Naive thymus-derived CD8-positive, alpha-beta T cell (primary cell): ENCODE measurements at places on chromosomes 16 and 17. TPM values are rescaled to one million over a fixed set of nuclear protein-coding genes. Genes with fewer than 3 reads are reported as not detected.

GRCh38 chr17:74042744-74043486 is 160.6 kb upstream of the RPL38 start:
- peaks cover 2% of the 10 kb centered on the region for H3K27me3 ChIP-seq
- no peak overlapping the region for H3K4me3 ChIP-seq
- H3K4me1 ChIP-seq: peaks cover 4% of the 10 kb centered on the region
- DNase-seq: no peak
- H3K36me3 ChIP-seq: no peaks in the 10 kb centered on the region

DNA sequence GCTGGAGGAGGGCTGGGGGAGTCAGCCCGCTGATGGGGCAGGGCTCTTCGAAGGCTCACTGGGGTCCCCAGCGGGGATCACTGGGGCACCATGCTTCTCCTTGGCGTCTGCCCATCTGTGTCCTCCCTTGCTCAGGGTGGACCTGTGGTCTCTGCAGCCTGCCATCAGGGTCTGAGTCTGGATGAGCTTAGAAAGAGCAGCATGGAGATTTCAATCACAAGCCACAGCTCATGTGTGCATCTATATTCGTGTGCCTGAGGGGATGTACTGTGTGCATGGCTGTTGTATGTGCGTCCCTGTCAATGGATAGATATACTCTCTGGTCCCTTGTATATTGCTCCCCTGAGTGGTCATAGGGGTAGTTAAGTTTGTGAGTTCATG is 126.6 kb upstream of the SDK2 start:
- H3K4me1 ChIP-seq: no peaks in the 10 kb centered on the region
- H3K4me3 ChIP-seq: no peak overlapping the region
- H3K36me3 ChIP-seq: no peaks in the 10 kb centered on the region
- DNase-seq: no peak

DNA sequence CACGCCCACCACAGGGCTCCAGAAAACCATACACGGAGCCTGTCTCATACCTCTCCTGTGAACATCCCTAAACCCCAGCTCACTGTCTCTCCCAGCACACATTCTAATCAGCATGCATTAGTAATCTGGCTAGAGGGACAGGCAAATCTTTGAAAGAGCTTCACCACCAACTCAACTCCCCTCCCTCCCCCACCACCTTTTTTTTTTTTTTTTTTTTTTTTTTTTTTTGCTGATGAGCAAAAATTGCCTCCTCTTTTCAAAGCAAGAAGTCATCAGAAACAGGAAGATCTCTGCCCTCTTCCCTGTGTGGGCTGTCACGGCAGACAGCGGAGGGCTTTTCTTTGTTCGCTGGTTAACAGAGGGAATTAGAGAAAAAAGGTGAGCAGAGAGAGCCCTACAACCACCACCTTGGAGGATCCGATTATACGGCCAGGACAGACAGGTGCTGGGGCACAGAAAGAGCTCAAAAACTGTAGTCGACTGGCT is 19.9 kb downstream of the GAS7 start:
- no peak overlapping the region for H3K4me3 ChIP-seq

DNA sequence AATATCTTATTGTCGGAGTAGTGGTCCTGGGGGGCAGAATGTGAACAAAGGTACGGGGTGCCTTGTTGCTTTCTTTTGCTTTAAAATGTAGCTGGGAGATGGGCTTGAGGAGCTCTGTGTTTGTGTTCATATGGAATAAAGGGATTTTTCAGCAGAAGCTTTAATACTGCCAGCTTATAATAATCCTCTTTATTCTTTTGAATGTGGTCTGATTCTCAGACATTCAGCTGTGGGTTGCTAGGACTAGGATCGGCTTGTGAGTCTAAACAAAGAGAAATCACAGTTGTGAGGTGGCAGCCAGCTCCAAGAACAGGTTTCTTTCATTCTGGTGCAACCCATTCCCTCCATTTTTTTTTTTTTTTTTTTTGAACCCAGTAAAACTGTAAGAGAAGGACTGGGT is 7.2 kb downstream of the MRPL58 start:
- H3K4me3 ChIP-seq: no peak overlapping the region
- H3K27ac ChIP-seq: no peak overlapping the region
- peaks cover 11% of the 10 kb centered on the region for H3K4me1 ChIP-seq
- no peak for DNase-seq
- H3K36me3 ChIP-seq: peaks cover 67% of the 10 kb centered on the region

- no peak for DNase-seq
- H3K27me3 ChIP-seq: no peaks in the 10 kb centered on the region
- no peak overlapping the region for H3K27ac ChIP-seq
Observed at GRCh38 chr17:12472252-12473173, 193.2 kb upstream of the MYOCD start.

CMTM2 gene
- 0.58 TPM for total RNA-seq

- H3K36me3 ChIP-seq: no peaks in the 10 kb centered on the region
- H3K27ac ChIP-seq: no peak overlapping the region
- H3K4me1 ChIP-seq: peaks cover 16% of the 10 kb centered on the region
Observed at GRCh38 chr17:57868007-57868909, 18.4 kb upstream of the MRPS23 start.

ACSM3 gene
- total RNA-seq: 15.5 TPM

DNA sequence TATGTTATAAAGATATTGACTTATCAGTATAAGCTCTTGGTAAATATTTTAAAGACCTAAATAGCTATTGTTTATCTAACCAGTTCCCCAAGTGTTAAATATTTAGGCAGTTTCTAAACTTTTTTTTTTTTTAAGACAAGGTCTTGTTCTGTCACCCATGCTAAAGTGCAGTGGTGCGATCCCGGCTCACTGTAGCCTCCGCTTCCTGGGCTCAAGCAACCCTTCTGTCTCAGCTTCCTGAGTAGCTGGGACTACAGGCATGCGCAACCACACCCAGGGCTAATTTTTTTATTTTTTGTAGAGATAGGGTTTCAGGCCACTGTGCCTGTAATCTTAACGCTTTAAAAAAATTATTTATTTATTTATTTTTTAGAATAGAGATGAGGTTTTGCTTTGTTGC is 43.5 kb downstream of the SNX29 start:
- H3K4me1 ChIP-seq: peaks cover 2% of the 10 kb centered on the region
- no peak overlapping the region for H3K4me3 ChIP-seq
- H3K27ac ChIP-seq: no peak overlapping the region

CIBAR2 gene
- total RNA-seq: not detected

GRAPL gene
- 69.6 TPM for total RNA-seq

GRCh38 chr16:56281249-56281805 is 90.0 kb downstream of the GNAO1 start:
- H3K4me1 ChIP-seq: peaks cover 18% of the 10 kb centered on the region
- no peaks in the 10 kb centered on the region for H3K27me3 ChIP-seq
- no peak for DNase-seq
- H3K4me3 ChIP-seq: no peak overlapping the region
- H3K36me3 ChIP-seq: no peaks in the 10 kb centered on the region

RAC3 gene
- 1.4 TPM for total RNA-seq

NUTF2 gene
- total RNA-seq: 40.6 TPM

AANAT gene
- total RNA-seq: not detected

WWP2 gene
- 56.1 TPM for total RNA-seq

DNA sequence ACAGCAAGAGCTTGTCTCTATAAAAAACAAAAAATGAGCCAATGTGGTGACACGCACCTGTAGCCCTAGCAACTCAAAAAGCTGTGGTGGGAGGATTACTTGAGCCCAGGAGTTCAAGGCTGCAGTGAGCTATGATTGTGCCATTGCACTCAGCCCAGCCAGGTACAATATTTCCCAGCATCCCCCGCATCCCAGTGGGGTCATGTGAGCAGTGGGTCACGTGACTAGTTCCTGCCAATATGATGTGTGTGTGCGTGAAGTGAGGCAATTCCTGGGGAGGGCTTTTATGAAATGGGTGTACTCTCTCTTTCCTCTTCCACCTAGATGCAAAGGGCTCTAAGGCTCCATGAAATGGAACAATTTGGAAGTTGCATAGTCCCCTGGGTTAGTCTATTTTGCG is 81.3 kb downstream of the GSG1L start:
- H3K4me3 ChIP-seq: no peak overlapping the region
- no peaks in the 10 kb centered on the region for H3K4me1 ChIP-seq
- H3K27me3 ChIP-seq: no peaks in the 10 kb centered on the region
- H3K36me3 ChIP-seq: no peaks in the 10 kb centered on the region
- DNase-seq: no peak
- H3K27ac ChIP-seq: no peak overlapping the region

CCL8 gene
- not detected for total RNA-seq

EXOC3L1 gene
- total RNA-seq: not detected

GRCh38 chr17:83189044-83190003 is 109.9 kb downstream of the METRNL start:
- no peaks in the 10 kb centered on the region for H3K27me3 ChIP-seq
- peaks cover 2% of the 10 kb centered on the region for H3K36me3 ChIP-seq
- H3K27ac ChIP-seq: no peak overlapping the region
- peaks cover 7% of the 10 kb centered on the region for H3K4me1 ChIP-seq

DNA sequence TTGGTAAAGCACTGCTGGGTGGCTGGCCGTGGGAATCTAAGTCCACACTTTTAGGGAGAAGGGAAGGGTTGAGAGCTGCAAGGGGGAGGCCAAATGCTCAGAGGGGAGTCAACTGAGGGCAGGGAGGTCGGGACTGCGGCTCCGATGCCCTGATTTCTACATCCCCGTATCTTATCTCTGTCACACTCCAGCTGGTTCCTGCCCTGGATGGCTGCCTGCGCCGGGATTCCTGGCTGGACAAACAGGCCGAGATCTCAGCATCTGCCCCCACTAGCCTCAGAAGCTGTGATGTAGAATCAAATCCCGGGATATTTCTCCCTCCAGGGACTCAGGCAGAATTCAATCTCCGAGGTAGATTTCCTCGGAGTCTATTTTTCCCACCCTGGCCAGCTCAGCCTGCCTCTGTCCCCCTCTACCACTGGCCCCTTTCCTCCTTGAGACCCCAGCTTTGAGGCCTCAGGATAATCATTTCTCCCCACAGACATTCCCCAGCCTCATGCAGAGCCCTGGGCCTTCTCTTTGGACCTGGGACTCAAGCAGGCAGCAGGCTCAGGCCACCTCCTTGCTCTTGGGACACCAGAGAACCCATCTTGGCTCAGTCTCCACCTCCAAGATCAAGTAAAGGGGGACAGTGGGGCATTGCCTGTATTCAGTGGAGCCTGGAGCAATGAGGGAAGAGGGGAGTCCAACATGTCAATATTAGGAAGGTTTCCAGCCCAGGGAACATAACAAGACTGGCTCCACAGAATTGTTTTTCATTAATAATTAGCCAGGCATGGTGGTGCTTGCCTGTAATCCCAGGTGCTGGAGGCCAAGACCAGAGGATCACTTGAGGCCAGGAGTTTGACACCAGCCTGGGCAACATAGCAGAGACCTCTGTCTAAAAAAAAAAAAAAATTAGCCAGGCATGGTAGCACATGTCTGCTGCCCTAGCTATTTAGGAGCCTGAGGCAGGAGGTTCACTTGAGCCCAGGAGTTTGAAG is 1.8 kb downstream of the SHBG start:
- no peaks in the 10 kb centered on the region for H3K36me3 ChIP-seq
- DNase-seq: no peak
- H3K27me3 ChIP-seq: no peaks in the 10 kb centered on the region
- H3K4me3 ChIP-seq: no peak overlapping the region
- H3K27ac ChIP-seq: no peak overlapping the region

- H3K27me3 ChIP-seq: no peaks in the 10 kb centered on the region
- H3K4me3 ChIP-seq: peak overlapping the region; percentile 48
- H3K36me3 ChIP-seq: no peaks in the 10 kb centered on the region
- H3K27ac ChIP-seq: peak overlapping the region; percentile 94
Observed at GRCh38 chr17:48439875-48440505, 10.0 kb upstream of the SKAP1 start.

DNA sequence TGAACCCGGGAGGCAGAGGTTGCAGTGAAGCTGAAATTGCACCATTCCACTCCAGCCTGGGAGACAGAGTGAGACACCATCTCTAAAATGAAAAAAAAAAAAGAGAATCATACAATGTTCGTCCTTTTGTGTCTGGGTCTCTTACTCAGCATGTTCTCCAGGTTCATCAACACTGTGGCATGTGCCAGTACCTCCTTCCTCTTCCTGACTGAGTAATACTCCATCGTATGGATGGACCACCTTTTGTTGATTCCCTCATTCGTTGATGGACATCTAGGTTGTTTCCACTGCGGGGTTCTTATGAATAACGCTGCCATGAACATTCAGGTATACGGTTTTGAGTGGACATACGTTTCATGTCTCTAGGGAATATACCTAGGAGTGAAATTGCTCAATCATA is 4.1 kb upstream of the HS3ST6 start:
- peaks cover 4% of the 10 kb centered on the region for H3K4me1 ChIP-seq
- no peaks in the 10 kb centered on the region for H3K36me3 ChIP-seq
- DNase-seq: no peak
- H3K4me3 ChIP-seq: no peak overlapping the region
- no peak overlapping the region for H3K27ac ChIP-seq
